ENCODE measurements at places on chromosomes 11 and 22. TPM values are rescaled to one million over a fixed set of nuclear protein-coding genes. Genes with fewer than 3 reads are reported as not detected.
A peak's percentile ranks its signal among the peaks of the same experiment; 100 is the strongest.

GRCh38 chr11:121886005-121886734, 229.8 kb downstream of the BLID start:
- peak; percentile 88 for DNase-seq

DNA sequence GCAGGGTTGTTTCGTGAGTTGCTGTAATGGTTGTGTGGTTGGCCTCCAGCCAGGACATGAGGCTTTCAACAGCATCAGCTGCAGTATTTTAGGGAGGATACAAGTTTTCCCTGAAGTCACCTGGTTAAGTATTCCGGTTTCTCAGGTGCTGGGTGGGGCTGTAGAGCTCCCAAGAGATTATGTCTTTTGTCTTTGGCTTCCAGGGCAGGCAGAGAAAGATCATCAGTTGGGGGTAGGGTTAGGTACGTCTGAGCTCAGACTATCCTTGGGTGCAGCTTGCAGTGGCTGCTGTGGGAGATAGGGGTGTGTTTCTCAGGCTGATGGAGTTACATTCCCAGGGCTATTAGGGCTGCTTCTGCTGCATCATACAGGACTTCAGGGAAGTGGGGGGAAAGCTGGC, 47.5 kb upstream of the MRGPRX1 start:
- no peak for DNase-seq

DNA sequence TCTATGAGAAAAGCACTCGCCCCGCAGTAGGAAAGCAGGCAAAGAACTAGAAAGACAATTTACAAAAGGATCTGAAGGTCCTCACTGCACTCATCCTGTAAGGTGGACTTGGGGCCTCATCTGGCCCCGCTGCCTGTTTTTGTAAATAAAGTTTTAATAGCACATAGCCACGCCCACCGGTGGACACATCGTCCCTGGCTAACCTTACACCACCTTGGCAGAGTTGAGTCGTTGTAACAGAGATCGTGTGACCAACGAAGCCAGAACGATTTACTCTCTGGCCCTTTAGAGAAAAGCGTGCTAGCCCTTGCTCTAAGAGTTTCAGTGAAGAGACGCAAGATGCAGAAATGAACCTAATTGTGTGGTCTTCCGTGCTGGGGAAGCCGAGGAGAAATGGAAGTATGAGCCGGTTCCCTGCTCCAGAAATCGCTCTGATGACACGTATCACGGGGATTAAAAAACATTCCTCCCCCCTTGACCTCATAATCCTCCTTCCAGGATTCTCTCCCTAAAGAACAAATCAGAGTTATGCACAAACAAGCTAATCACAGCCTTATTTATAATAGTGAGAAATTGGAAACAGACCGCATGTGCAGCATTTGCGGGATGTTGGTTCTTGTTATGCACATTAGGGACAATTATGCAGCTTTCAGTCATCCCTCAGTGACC, 80.1 kb downstream of the CDKN1C start:
- peak; percentile 49 for DNase-seq

- DNase-seq, result no peak
Measured at GRCh38 chr11:123231777-123232176, 36.7 kb upstream of the CLMP start.

Gene MMP7
- total RNA-seq, result not detected

Gene SAA2
- 2.6 TPM for total RNA-seq

Gene ACRV1
- total RNA-seq, result not detected

Measured in sciatic nerve (tissue), 2 donors.